ENCODE measurements at places on chromosomes 13 and 19.

- no peak for DNase-seq
Measured at GRCh38 chr13:23632741-23633140, 62.5 kb downstream of the TNFRSF19 start.

GRCh38 chr13:76387566-76387965 is 498.6 kb downstream of the KCTD12 start:
- no peak for DNase-seq

DNA sequence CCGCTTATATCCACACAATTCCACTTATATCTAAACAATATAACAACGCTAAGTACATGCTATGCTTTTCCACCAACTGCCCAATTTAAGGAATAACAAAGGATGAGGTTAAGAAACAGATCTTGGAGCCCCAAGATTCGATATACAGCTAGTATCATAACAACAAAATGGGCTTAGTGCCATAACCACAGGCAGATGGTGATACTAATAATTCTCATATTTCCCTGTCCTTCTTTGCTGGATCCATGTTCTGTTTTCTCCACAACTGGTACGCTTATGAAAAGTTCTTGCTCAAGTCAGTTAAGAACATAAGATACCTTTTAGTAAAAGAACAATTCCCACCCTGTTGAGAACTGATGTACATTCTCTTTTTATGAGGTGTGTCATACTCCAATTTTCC is 33.9 kb downstream of the CAB39L start:
- DNase-seq = no peak

DNA sequence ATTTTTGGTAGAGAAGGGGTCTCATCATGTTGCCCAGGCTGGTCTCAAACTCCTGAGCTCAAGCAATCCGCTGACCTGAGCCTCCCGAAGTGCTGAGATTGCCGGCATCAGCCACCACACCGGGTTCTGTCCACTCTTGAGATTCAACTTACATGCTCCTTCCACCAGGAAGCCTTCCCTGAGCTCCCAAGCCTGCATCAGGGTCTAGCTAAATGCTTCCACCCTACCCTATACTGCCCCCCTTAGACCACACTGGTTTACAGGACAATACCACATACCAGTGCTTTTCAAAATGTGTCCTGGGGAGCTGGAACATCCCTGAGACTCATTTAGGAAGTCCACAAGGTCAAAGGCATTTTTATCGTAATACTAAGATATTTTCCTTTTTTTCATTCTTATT is 15.1 kb upstream of the CACNG8 start:
- DNase-seq = no peak

GRCh38 chr13:87358319-87358718 is 312.9 kb upstream of the SLITRK5 start:
- DNase-seq = no peak

- no peak for DNase-seq
Measured at GRCh38 chr13:113161433-113161832, 3.0 kb downstream of the PROZ start.

DNA sequence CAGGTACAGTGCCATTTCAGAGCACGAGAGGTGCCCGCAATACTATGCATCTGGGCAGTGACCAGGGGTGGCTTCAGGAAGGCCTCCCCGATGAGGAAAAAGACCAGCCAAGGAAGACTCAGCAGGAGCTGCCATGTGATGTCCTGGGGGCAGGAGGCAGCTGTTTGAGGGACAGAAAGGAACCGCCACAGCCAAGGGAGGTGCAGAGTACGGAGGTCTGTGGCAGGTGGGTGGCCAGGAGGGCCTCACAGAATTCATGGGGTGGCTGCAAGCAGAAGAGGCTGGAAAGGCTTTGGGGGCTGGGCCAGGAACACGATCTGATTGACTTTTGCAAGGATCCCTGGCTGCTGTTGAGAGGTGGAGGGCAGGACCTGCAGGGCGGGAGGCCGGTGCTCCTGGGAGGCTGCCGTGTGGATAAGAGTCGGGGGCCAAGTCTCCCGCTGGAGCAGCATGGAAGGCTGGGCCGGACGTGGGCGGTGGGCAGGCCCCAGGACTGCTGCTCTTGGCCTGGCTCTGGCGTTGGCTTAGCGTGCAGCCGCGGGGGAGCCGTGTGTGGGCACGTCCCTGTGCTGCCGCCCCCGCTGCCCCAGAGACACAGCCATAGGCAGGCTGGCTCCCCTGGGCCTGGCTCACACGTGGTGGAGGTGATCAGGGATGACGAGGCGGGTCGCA is 29.1 kb downstream of the CEBPA start:
- no peak for DNase-seq

DNA sequence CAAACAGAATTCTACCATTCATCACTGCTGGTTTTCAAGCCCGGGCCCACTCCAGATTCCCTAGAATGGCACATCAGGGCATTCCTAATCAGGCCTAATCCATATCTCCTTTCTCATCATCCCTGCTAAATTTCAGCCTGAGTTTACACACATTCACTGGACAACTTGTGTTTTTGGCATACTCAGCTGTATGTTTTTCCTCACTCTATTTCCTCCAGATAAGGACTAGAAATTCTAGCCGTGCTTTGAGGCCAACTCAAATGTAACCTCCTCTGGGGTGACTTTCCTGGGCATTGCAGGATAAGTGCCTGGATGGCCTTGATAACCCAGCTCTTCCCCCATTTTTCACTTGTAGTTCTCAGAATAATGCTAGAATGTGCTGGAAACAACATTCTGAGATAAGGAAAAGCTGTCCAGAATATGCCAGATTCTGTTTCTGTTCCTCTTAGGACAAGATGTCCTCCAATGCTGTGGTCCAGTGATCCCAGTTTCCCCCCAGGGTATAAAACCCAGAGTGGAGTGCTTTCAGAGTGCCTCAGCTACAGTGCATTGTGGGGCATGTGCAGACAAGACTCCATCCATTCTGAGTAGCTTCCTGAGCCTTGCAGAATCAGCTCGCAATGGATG is 66.9 kb upstream of the CLDN10 start:
- no peak for DNase-seq

DNA sequence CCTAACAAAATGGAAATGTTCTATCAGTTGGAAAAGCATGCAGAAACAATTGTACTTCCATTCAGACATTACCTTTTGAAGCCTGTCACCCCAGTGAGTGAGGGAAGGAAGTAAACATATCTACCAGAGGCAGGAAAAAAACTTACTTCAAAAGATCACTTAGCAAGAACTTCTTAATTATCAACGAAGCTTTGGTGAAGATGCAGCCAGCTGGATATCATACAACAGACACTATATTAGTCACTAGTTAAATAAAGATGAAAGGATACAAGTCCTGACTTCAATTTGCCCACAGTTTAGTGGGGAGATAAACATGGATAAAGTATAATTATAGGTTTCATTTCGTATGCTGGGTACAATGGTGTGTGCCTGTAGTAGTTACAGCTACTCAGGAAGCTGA is 148.8 kb downstream of the TNFRSF19 start:
- DNase-seq = no peak

DNA sequence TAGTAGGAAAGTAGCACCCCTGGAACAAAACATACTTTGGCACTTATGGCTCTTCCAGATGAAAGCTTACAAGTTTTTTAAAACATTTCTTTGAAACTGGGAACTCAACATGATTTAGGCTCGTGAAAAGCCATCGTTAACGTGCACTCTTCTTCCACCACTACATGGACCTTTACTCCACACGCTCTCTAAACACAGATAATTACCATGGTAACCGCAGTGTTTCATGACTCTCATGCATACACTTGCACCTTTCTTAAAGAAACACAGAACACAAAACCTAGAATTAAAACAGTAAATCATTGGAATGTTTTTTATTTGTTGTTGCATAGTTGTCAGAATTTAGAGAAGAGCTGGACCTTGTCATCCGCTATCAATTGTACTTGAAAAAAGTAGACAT is 154.3 kb downstream of the FGF9 start:
- DNase-seq = no peak

- no peak for DNase-seq
Measured at GRCh38 chr13:43838909-43839308, 40.6 kb downstream of the CCDC122 start.

GRCh38 chr19:52941941-52942385 is 18.7 kb upstream of the ZNF888 start:
- DNase-seq = no peak

GRCh38 chr19:38683393-38684077 is 36.1 kb downstream of the ACTN4 start:
- peak; percentile 27 for DNase-seq

GRCh38 chr19:33879818-33880575 is 83.3 kb downstream of the KCTD15 start:
- no peak for DNase-seq

GRCh38 chr13:48488995-48489394 is 43.9 kb downstream of the RCBTB2 start:
- DNase-seq = no peak

DNA sequence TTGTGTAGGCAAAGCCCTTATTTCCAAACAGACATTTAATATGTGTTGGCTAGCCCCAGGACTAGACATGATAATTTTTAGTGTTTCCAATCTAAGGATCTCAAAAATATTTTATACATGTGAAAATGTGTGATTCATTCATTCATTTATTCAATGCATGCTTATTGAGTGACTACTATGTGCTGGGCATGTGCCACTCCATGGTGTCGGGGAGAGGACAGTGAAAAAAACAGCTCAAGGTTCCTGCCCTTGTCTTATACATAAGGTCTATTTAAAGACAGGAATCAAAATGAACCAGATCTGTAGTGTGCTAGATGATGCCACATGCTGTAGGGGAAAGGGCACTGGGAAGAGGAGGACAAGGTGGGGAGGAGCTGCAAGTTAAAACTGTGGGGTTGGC is 36.5 kb downstream of the GJA3 start:
- DNase-seq = no peak

DNA sequence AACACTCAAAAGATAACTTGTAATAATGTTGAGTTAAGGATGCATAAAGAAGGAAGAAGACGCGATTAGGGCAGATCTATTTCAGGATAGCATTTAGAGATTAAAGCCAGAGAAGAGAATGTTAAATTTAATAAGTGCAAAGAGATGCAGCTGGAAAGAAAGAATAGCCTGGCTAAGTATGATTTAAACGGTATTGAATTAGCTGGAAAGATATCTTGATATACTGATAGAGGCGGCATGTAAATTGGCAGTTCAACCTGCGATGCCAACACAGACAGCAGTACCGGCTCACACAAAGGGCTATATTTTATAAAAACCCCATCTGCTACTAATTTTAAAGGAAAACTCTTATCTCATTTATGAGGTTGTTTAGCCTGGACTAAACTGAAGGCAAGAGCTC is 121.4 kb downstream of the ENOX1 start:
- no peak for DNase-seq

- DNase-seq = no peak
Measured at GRCh38 chr13:98879127-98879520, 98.7 kb downstream of the DOCK9 start.

DNA sequence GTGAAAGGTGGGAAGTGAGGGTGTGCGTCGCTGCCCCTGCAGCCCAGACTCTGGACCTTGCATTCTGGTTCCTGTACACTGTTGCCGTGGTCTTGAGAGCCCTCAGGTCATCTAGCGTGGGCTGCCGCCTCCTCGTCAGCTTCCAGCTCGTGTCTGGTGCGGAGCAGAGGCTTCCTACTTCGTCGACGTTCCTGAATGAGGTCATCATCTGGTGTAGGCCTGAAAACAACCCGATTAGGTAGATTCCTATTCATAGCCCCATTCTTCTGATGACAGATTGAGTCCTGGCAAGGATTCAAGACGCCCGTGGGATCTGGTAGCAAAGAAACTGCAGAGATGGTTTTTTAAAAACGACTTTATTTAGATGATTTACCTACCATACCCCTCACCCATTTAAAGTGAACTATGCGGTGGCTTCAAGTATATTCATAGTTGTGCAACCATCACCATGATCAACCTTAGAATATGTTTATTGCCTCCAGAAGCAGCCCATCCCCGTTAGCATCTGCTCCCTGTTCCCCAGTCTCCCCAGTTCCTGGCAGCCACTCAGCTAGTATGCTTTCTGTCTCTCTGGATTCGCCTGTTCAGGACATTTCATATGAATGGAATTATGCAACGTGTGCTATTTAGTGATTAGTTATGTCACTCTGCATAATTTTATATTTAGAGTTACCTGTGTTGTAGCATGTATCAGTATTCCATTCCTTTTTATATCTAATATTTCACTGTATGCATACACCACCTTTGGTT is 13.8 kb downstream of the NAXD start:
- DNase-seq = no peak

DNA sequence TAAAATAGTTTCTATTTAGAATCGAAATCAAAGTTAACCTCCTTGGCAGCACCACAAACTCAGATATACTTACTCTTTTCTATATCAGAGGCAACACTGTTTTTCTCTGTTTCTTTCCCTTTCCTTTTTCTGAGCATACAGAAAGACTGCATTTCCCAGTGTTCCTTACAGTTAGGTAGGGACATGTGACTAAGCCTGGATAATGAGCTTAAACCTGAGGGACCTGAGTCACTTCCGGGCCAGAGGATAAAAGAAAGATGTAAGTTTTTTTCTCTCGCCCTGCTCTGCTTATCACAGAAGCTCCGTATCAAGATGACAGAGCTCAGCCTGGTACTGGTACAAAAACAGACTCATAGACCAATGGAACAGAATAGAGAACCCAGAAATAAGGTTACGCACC is 531.9 kb downstream of the KLF12 start:
- no peak for DNase-seq

- DNase-seq = no peak
Measured at GRCh38 chr13:34748596-34748995, 193.5 kb upstream of the NBEA start.

DNA sequence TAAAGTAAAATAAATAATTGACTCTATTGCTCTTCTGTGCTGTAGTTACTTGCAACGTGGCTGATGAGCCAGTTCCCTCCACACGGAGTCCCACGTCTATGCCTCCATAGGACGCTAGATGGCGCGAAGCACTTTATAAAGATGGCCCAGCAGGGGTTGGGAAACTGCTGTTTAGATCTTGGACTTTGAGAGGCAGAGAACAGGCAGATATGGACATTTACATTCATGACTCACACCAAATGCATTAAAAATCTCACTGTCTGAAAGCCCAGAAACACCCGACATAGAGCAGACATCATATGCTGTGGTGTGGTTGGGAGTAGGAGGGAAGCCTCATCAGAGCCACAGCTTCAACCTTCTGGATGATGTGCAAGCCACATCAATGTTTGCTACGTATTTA is 643.1 kb upstream of the ARGLU1 start:
- DNase-seq = no peak

- DNase-seq = no peak
Measured at GRCh38 chr19:10780368-10780767, 55.6 kb downstream of the TMED1 start.

DNA sequence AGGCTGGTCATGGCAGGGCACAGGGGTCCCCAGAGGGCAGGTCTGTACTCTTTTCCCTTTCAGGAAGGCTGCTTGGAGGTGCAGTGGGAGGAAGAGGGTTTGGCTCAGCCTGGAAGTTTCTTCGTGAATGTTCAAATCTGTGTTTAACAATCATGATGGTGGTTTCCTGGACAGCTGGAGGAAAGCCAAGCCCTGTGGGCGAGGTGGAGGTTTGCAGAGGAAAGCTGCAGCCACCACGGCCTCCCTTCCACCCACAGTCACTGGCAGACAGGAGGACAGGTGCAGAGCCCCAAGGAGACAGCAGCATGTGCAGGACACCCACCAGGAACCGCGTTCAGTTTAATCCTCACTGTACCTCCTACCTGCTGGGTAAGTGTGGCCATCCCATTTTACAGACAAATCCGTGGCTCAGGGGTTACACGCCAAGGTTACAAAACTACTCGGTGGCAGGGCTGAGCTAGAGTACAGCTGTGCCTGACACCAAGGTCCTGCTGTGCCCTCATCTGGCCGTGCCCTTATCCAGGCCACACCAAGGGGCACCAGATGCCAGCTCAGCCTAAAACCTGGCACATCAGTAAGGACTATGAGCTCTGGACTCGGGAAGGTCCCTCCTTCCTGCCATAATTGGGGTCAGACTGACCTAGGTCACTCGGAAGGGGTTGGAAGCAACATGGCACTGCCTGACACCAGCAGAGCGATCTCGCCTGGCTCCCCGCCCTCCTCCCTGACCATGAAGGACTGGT is 34.1 kb downstream of the SUGP2 start:
- no peak for DNase-seq

Data from activated T-helper 1 cell treated with anti-CD3 and anti-CD28 coated beads, Interleukin-2, amount 50 U/mL, for 16 hours (primary cell).